ENCODE measurements at places on chromosomes 7 and 10. TPM values are rescaled to one million over a fixed set of nuclear protein-coding genes. Genes with fewer than 3 reads are reported as not detected.
A peak's percentile ranks its signal among the peaks of the same experiment; 100 is the strongest.

- DNase-seq: no peak
Observed at GRCh38 chr10:117790179-117790578, 247.6 kb downstream of the EMX2 start.

DNA sequence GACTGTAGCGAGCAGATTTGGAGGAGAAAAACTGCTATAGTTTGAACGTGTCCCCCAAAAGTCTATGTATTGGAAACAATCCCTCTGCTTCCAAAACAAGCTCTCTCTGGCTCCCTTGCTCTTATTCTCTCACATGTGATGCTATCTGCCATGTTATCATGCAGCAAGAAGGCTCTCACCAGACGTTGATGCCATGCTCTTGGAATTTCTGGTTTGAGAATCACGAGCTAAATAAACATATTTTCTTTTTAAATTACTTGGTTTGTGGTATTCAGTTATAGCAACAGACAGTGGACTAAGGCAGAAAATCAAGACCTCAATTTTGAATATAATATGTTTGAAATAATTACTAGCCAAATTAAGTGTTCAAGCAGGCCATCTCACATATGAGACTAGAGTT is 17.5 kb upstream of the GNAT3 start:
- no peak for DNase-seq

DNA sequence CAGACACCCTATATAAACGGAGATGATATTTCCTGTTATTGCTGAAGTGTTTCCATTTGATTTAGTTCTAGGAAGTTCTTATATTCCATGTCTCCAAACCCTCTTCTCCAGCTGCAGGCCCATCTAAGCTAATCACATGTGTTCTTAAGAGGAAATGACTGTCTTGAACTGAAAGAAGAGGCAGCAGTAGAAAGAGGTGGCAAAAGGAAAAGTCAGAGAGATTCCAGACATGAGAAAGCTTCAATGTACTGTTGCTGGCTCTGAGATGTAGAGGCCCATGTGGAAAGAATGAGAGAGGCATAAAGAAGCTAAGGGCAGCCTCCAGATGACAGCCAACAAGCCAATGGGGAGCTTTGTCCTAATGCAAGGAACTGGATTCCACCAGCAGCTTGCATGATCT is 287.2 kb downstream of the GFRA1 start:
- DNase-seq: no peak

DNA sequence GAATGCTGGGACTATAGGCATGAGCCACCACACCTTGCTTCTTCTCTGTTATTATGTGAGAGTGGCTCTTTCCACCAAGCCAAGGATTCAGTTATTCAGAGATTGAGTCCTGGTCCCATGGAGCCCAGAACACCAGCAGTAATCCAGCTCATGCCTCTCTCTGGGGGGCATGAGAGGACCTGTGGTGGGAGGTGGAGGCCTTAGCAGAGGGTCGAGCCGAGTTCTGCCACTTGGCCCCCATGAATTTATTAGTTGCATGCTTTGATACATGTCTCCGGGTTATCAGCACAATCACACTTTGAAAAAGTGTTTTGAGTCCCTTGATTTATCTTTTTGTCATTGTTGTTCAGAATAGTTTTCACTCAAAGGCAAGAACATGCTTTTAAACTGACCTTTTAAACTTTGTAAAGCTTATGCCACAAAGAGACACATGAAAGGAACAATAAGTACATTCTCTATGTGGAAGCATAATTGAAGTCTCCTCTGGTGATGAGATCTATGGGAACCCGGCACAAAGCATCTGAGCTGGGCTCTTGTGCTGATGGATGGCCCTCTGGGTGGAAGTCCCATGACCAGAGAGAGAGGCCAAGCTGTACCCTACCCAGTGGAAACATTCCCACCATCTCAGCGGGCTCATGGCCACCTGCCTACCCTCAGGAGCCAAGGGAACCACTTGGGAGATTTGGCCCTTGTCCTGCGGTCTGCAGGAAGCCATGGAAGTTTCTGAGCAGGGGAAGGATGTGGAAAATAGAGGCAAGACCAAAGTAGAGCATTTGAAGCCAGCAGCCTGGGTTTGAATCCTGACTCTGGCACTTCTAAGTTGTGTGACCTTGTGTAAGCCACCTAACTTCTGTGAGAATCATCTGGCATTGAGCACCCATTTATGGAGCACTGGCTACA is 53.9 kb downstream of the MINDY4 start:
- no peak for DNase-seq

DNA sequence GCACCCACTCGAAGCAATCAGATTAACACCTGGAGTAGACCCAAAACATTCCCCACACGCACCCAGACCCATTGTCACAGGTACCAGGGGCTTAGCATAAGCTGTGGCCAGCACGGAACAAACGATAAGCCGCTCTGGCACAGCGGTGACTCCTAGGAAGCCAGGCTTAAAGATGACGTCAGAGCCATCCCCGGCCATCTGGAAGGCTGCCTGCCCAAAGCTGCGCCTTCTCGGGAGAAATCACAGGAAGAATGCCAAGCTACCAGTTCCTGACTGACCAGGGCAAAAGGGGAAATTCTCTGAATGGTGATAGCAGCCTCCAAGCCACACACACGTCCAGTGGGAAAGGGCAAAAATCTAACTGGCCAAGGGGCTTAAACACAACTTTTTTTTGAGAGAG is 13.0 kb upstream of the WIPI2 start:
- no peak for DNase-seq

- no peak for DNase-seq
Observed at GRCh38 chr7:37409461-37409860, 39.2 kb downstream of the ELMO1 start.

DNA sequence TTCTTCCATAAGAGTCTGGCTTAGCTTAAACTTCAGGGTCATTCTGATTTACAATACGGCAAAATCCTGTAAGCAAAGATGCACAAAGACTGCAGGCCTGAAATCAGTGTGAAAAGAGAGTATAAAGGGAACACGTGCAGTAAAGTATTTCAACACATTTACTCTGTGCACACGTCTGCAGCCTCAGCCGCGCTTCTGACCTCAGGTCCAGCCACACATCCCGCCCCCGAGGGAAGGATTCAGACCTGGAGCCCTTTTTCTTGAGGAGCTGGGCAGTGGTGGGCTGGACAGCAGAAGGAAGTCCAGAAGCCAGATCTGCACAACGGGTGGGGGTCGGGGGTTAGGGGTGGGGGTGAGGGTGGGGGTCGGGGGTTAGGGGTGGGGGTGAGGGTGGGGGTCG is 58.9 kb upstream of the FAM20C start:
- no peak for DNase-seq

GRCh38 chr7:135653340-135654080 is 8.8 kb upstream of the STMP1 start:
- DNase-seq: no peak

- DNase-seq: peak; percentile 78
Observed at GRCh38 chr7:128909625-128910568, 612 bp downstream of the KCP start.

- DNase-seq: no peak
Observed at GRCh38 chr7:137970253-137970975, 31.5 kb downstream of the CREB3L2 start.

- DNase-seq: no peak
Observed at GRCh38 chr10:85315657-85316056, 987.3 kb downstream of the CCSER2 start.

- DNase-seq: no peak
Observed at GRCh38 chr7:134828361-134828760, 48.9 kb downstream of the CALD1 start.

DNA sequence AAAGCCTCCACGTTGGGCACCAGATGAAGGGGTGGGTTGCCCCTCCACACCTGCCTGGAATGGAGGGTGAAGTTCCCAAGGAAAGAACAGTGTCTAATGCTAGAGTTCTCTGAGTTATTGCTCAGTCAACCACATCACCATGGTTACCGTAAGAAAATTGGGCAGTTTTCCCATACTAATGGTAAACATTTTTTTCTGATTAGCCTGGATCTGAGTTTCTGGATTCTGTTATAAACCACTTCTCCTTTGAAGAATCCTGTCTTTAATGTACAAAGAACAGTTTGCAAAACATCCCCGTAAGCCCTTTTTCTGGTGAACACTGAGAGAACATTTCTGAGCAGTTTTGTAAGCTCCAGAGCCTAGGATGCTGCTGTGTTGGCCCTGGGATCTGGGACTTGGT is 45.5 kb downstream of the ABCC2 start:
- no peak for DNase-seq

GRCh38 chr7:36180121-36180520 is 27.1 kb downstream of the EEPD1 start:
- DNase-seq: no peak

DNA sequence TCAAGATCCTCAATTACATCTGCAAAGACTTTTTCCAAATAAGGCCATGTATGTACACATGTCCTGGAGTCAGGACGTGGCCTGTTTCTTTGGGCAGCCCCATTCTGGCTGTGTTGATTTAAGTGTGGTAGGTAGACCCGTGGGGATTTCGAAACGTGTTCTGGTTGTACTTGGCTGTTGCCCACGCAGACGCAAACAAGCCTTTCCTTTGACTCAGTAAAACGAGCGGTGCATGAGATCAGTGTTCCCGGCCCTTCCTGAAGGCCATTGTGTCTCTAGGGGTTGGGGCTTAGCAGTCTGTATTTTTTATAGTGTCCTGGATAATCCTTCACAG is 64.8 kb upstream of the DNAJB6 start:
- no peak for DNase-seq

DNA sequence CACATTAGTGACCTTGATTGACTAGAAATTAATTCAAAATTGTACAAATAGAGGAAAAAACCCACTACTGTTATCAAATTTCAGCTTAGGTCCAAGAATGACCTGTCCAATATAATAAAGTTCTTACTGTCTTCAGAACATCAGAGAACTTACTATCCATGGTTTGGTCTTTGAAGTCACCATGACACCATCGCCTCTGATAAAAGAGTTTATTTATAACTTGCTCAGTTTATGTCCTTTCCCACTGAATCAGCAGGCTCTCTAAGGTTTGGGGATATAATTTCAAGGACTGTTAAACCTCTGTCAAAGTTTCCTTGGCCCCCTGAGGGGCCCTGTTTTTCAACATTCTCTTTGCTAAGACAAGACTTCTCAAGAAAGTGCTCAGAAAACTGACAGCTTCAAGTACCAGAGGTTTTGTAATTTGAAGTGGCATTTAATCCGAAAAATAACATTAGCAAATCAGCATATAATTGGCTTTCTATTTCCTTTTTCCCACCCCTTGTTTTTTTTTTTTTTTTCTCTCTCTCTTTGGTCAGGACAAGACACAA is 191.7 kb upstream of the FERD3L start:
- DNase-seq: no peak

DNA sequence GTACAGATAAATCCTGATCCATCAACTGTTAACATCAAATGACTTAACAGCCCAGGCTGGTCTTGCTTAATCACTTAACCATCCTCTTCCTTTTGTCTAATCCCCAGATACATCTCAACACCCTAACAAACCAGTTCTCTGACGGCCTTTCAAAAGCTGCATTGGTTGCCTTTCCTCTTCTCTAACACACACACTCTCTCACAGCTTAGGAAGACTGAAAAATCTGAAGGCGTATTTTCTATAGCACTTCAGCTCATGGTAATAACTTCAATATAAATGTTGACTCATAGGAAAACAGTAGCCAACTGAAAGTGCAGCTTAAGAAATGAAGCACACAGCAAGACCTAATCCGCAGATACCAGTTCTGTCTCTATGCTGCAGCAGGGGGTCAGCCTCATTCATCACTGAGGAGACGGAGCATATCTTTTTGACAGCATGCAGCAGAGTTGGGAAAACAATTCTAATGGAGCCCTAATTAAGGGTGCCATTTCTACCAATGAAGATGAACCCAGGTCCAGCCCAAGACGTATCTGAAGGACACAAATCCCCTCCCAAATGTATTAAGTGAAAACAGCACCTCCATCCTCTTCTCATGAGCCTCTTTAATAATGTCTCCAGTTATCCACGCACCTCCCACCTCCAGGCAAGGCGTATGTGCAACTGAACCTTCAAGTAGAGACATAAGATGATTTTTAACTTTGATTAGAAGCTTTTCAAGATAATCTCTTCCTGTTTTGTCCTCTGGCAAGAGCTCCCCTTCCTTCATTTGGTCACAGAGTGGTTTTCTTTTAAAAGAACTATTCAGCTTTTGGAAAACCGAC is 211.7 kb upstream of the NFE2L3 start:
- DNase-seq: no peak

DNA sequence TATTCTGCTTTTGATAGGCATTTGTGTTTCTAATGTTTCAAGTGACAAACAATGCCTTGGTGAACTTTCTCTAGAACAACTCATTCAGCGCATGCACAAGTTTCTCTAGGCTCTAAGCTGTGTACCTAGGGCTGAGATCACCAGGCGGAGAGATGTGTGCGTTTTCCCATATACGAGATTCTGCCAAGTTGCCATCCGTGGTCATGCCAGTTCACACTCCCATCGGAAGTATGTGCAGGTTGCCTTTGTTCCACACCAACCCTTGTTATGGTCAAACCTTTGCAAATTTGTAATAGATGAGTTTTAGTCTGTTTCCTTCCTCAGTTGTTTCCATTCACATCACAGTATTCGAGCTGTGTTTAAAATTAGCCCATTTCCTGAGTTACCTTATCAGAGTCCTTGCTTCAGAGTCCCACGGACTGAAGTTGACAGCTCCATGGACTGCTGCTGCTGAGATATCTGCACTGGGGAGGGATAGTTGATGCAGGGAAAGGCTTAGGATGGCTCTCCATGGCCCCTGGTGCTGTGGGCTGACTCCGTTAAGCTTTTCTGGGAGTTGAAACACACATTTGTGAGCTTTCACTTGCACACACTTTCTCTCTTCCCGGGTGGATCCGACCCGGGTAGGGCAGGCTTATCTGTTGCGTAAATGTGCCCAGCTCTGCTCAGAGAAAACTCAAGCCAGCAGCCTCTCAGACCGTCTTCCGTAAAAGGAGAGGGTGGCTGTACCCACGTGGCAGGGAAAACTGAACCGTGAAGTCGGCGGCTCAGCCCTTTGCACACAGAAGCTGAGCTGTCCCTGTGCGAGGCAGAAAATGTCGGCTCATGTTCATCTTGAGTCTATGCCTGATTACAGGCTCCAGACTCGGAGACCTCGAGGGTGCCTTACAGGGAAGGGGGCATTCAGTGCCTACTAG is 49.4 kb downstream of the HK1 start:
- peak; percentile 53 for DNase-seq

GRCh38 chr10:7231509-7232414 is 179.1 kb downstream of the SFMBT2 start:
- DNase-seq: peak; percentile 60

- DNase-seq: no peak
Observed at GRCh38 chr7:41436139-41436538, 266.8 kb downstream of the INHBA start.

RHOBTB1 gene
- 99.3 TPM for polyA plus RNA-seq

ZNF736 gene
- 30.6 TPM for polyA plus RNA-seq

WEE2 gene
- 0.58 TPM for polyA plus RNA-seq

HEPACAM2 gene
- 5.9 TPM for polyA plus RNA-seq

ZP3 gene
- polyA plus RNA-seq: 3.3 TPM

IL6 gene
- not detected for polyA plus RNA-seq

TDRD1 gene
- 0.05 TPM for polyA plus RNA-seq

RSPH10B2 gene
- polyA plus RNA-seq: 1.6 TPM

DIP2C gene
- polyA plus RNA-seq: 21.6 TPM

All from left kidney (tissue), 8 donors.